ENCODE measurements at places on chromosomes 4 and X.
A peak's percentile ranks its signal among the peaks of the same experiment; 100 is the strongest.

DNA sequence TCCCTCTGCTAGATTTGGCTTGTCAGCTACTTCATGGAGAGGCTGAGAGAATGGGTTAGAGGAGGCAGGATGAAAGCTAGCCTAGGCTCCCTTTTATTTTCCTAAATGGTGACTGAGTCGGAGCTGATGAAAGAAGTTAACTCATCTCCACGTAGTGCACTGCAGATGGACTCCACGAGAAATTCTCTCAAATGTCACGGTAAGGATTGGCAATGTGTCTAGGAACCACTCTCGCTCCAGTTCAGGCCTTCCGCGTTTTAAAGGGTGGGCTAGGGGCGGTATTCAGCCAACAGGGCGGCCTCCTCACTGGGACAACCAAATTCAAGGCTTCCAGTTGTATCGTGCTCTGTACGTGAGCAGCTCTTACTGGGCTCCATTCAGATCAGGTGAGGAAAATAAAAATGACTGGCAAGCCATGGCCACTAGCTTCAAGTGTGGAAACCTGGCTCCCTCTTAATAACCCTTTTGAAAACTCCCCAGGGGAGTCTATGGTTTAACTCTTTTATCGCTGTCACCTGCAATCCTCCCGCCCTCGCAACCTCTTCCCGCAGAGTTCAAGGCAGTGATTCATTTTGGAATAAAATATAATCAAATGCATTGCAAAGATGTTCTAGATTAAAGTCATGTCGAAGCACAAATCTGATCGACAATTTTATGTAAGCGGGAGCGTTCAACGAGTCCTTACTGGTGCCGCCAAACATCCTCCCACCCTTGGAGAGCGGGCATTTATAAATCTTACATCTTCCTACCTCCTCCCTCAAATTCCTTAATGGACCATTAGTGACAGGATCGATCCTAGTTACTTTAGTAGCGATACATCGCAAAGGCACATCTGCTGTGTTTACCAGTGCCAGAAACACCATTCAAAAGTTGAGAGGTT, 1.2 kb downstream of the SPOCK3 start:
- peak; percentile 6 for DNase-seq

DNA sequence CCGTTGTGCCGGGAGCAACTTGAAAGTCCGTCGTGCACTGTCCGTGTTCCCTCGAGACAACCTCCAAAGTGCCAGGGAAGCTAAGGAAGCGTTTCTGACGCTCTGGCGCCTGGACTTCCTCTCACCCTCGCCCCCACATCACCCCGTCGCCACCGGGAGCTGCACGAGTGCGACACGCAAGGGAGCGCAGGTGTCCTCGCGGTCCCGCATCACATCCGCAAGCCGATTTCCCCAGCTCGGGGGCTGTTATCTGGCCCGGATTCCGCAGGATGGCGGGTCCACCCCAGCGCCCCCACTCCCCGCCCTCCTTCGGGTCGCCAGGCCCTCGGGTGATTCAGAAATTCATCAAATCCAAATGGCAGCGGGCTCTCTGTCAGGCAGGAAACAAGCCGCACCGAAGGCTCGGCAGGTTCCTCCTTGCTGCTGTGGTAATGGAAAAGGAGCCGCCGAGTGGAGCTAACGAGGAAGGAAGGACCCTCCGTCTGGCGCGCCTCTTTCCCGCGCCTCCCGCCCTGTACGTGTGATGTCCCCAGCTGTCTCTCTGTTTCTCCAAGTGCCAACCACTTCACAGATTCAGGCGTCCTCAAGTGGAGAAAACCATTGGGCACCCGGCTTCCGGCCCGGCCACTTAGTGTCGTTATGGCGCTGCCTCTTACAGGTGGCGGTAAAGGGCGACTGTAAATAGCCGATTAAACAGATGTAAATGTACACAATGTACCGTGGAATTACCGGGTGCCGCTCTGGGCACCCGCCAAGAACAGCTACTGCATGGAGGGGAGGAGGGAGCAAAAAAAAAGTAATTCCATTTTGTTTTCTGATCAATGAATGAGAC, 921 bp upstream of the SETD7 start:
- peak; percentile 37 for DNase-seq

DNA sequence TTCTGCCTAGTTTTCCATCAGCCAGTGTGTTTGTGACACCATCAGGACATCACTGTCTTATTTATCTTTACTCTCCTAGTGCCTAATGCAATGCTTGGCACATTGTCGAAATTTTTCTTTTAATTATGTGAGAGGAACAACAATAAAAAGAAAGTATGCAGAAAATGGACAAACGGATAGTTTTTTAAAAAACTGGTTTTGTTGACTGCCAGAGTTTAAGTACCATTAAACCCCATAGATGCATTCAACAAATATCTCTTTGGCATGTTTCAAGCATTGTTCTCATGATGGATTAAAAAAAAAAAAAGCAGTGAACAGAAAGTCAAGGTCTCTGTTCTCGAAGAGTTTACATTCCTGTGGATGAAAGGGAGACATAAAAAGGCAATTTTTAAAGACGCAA, 398.4 kb downstream of the PPP3CA start:
- DNase-seq: no peak

DNA sequence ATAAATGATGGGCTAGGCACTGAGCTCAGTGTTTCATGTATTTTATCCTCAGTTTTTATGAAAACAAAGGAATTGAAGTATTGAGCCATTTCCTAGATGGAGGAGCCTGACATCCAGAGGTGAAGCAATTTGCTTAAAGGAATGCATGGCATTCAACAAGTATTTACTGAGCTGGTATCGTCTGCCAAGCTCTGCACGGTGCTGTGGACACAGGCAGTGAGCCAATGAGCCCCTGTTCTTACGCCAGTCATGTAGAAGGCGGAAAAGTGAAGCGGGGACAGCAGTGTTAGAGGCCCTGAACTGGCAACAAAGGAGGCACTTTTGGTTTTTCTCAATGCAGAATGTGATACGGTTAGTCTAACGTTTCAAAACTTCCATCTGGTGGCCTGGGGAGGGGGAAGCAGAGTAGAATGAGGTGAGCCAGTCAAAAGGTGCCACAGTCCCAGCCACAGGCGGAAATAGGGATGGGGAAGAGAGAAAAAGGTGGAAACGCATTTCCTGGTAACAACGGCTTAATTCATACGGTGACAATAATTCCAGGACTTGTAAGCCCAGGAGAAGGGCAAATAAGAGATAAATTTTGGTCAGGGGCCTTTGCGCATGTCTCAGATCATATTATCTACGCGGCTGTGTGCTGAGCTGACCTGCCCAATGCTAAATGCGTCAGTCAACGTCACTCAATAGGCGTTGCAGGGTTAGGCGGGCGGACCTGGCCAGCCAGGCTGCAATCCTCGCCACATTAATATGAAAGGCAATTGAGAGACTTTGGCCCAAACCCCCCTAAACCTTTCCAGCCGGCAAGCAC, 133.9 kb downstream of the AFAP1 start:
- DNase-seq: no peak

DNA sequence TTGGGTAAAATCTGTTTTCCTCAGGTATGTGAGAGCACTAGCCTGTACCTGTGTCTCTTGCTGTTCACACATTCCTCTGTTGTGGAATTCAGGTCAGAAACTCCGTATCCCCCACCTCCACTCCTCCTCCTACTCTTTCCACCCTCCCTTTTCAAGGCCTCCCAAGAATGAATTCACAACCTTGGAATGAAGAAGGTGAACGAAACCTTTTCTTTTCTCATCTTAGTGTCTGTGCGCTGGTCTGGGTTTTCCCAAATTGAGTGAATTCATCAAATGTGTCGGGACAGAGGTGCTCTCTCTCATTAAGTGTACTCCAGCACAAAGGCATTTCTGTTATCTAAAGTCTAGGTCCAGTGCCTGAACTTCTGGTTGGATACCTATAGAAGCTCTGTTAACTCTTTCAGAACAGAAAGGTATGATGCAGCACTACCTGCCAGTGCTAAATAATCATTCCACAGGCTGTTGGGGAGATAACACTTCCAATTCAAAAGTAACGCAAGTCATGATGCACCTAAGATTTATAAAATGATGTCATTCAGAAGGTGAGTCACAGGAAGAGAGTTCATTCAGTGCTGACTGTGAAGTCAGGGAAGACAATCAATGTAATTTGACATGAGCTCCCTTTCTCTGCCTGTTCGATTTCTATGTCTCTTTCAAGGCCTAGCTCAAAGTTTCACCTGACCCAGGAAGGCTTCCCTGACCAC, 41.9 kb downstream of the COL4A6 start:
- no peak for DNase-seq

DNA sequence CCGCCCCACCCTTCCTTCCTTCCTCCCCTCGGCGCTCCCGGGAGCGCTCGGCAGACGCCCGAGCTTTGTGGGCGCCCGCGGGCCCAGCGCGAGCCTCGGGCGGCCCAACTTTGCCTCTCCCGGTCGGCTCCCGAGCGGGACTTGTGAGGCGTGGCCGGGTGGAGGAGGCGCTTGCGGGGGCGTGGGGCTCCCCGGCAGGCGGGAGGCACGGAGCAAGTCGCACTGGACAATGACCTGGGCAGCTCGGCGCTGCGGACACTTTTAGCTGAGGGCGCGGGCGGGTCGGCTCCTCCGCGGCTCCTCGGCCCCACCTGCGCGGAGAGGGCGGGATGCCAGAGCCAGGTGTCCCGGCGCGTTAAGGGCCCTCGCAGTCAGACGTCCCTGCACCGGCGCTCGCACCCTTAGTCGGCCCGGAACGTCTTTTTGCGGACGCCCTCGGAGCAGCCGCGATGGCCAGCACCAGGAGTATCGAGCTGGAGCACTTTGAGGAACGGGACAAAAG, 385 bp downstream of the DCLK2 start:
- DNase-seq: peak; percentile 35

DNA sequence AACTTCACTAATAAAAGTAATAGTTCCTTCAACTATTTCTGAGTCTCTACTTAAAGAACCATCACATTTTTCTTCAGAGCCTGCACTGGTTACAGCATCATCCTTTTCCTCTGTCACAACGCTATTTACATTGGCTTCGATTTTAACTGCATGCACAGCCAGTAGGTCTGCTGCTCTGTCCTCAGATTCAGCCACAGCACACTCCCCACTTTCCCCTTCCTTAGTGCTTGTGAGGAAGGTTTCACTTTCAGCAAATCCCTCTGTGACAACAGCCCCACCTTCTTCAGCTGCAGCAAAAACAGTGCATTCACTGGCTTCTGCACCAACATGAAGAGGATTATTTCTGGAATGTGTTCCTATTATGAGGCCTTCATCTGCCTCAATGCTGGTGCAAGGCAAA, 25.7 kb downstream of the BOD1L1 start:
- no peak for DNase-seq

DNA sequence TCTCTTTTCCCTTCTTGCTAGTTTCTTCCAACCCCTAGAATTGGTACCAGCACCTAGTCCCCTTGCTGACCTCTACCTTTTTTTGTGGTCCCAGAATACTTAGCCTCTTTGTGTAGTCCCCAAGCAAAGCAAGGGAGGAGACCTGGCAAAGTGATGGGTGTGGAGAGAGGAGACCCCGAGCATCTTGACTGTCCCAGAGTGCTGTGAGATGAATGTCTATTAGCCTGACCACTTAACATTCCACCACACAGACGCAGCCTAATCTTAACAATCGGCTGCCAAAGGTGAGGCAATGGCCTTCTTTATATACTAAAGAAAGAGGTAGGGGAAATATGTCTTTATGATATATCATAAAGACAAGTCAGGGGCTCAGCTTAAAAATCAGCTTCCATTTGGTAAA, 55.9 kb downstream of the TRIM2 start:
- no peak for DNase-seq

DNA sequence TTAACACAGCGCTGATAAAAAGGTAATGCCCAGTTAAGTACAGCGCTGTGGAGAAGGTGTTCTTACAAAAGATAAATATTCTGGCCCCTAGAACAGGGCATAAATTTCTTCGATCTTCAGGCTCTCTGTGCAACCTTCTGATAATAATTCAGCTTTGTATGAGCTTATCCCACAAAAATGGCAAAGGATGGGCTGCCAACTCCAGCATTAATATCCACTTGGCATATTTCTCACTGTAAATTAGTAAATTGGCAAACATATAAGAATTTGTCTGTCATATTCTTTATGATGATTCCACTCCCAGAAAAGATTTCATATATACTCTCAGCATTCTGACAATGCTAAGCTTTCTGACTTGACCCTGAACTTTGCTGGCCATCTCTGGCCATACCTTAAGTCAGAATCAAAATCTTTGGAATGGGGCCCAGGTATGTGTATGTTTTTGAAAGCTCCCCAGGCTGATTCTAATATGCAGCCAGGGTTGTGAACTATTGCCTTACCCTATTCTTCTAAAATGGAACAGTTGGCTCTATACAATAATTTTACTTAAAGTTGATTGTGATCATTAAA, 134.8 kb downstream of the FRYL start:
- no peak for DNase-seq

GRCh38 chr4:176406736-176407135, 87.0 kb downstream of the SPCS3 start:
- DNase-seq: no peak

DNA sequence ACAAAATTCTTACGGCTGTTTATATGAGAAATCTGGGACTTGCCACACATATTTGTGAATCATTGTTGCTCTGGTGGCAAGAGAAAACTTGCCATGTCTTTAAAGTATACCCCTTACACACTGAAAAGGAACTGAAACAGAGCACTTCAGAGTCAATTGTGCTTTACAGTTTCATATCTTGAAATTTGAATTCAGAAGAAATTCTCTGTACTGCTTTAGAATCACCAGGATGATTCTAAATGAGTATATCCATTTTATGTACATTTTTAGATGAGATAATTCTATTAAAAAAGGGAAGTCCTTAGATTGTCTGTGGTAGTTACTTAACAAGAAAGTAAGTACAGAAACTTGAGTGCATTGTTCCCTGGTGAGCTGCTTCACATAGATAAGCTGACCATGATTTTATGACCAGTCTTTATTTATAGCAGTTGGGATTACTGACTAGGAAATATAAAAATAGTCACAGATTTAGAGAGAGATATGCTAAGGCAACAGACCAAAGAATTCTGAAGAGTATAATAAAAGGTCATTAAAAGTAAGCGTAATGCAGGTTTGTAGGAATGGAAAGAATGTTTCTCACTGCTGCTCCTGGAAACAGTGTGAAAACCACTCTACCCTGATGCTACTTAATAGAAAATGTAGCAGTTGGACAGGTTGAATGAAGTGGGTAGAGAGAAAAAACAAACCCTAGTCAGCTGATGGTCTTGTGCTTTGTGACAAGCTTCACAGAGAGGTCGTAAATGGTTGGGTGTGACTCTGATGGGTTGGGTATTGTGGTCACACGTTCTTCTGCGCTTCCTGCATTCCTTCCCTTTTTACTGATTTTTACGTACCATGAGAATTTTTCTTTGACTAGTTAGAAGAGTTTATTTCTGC, 41.0 kb downstream of the FNIP2 start:
- peak; percentile 47 for DNase-seq

- no peak for DNase-seq
Measured at GRCh38 chr4:69075061-69075792, 21.0 kb upstream of the UGT2B7 start.

- no peak for DNase-seq
Measured at GRCh38 chr4:151048913-151049312, 33.8 kb upstream of the LRBA start.

DNA sequence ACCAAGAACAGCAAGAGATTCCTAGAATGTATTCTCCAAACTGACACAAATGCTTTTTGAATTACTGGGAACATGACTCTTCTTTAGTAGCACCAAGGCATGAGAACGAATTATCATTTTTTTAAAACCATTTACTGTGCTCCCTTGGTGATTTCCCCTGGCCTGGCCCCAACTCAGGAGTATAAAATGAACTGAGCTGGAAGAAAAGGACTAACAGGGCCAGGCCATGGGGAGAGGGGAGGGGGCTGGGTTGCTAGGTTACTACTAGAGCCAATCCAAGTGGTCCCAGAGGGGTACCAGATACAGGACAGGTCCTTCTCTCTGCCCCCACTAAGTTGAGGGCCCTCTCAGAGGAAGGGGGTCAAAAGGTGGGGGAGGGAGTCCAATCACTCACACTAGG, 23.1 kb downstream of the SASH3 start:
- no peak for DNase-seq

- no peak for DNase-seq
Measured at GRCh38 chr4:56844802-56845580, 23.5 kb upstream of the SPINK2 start.
